ENCODE measurements at places on chromosomes 5 and 9.

- no peak for DNase-seq
These were observed 30.0 kb downstream of the PLPP7 start for GRCh38 chr9:131319486-131319885.

- no peak for DNase-seq
These were observed 9.1 kb upstream of the SUSD1 start for GRCh38 chr9:112184221-112184620.

DNA sequence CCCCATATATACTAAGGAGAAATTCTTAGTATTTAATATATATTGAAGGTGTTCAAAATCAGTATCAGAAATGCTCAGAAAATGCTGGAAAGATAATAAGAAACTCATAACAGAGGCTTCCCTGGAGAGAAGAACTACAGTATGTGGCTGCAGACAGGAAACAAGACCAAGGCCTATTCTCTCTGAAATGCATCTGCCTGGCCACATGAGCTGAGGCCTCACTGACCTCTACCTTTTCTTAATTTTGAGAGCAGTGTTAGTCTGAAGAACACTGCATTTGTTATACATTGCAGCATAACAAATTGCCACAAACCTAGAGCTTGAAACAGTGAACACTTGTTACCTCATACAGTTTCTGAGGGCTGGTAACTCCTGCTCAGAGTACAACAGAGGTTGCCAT lies 133.4 kb upstream of the SPEF2 start:
- no peak for DNase-seq

GRCh38 chr9:34555002-34555348 lies 32.2 kb upstream of the ENHO start:
- no peak for DNase-seq

DNA sequence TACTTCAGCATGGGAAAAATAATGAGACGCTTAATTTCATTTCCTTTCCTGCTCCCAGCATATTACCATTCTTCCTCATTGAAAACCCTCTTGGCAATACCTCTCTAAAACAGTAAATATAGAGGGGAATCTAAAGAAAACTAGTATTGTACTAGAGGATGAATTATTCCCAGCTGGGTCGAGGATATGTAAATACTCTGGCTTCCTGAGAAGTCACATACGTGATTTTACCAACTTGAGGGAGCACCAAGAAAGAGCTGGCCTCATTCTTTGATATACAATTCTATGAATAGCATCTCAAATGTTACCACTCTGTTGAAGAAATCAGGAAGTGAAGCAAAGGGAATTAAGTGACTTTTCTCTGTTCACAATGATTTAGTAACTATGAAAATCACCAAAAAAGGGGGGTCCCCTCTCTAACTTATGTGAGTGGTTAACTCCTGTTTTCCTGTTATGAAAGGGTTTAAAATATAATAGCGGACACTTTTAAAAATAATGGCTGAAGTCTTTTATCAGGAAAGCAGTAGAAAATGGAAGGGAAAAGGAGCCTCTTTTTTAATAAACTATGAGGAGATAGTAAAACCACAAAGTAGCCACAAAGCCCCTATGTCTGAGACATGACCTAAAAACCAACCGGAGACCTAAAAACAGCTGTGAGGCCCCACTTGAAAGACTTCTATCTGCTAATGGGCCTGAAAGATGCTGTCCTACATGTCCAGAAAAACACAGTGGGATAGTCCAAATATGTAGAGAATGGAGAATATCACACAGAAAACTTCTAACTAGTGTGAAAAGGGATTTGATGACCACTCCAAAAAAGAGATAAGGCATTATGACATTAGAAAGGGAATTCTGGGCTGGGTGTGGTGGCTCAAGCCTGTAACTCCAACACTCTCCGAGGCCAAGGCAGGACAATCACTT lies 42.6 kb downstream of the LPAR1 start:
- DNase-seq = no peak

DNA sequence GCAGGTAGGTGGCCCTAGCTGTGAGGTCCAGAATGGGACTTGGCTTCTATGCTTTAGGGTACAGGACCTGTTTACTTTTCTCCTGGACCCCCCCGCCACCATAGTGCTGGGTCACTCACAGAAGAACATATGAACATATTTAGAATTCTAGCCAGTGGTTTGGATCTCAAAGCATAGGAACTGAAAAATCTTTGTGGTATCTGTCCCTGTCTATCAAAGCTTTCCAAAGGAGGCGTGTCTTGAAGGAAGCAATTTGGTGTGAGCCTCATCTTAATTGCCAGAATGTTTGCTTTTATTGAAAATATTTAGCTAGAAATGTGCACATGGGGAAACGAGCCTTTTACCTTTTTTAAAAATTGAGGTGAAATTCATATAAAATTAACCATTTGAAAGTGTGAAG lies 6.2 kb downstream of the PHF2 start:
- DNase-seq = no peak

DNA sequence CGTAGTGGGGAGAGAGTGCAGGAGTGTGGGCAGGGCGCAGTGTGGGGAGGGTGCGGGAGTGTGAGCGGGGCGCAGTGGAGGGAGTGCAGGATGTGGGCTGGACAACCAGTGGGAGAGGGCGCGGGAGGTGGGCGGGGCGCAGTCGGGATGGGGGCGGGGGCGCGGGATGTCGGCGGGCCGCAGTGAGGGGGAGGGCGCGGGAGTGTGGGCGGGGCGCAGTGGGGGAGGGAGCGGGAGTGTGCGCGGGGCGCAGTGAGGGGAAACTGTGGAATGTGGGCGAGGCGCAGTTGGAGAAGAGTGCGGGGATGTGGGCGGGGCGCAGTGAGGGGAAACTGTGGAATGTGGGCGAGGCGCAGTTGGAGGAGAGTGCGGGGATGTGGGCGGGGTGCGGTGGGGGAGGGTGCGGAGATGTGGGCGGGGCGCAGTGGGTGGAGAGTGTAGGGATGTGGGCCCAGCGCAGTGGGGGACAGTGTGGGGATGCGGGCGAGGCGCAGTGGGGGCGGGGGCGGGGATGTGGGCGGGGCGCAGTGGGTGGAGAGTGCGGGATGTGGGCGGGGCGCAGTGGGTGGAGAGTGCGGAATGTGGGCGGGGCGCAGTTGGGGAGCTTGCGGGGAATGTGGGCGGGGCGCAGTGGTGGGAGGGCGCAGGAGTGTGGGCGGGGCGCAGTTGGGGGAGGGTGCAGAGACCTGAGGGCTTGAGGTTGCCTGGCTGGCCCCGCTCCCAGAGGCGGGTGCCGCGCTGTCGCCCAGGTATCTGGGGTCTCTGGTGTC lies at the start of gene NXNL2:
NXNL2 (plus strand) TSS at position 723 of the 770 bp plus-strand sequence. CDS start 257 bp downstream, outside the sequence.
- DNase-seq = peak; percentile 25

GRCh38 chr5:8601831-8602354 lies 732.9 kb downstream of the MTRR start:
- no peak for DNase-seq

DNA sequence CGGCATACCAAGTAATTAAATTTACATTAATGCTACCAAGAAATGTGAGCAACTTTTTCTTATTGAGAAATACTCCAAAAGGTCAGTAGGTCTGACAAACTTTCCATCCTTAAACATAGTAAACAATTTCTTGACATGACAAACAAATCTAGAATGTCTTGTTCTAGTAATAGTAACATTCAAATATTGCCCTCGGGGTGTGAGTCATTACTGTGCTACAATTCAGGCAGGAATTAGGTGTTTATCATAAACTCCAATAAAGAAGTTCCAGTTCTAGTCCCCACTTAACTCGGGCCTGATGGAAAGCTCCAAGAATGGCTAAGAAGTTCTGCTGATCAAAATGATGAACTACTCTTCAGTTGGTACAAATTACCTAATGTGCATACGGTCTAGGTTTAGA lies 235.6 kb upstream of the TUSC1 start:
- DNase-seq = no peak

- DNase-seq = no peak
These were observed 45.2 kb downstream of the FGD3 start for GRCh38 chr9:92992549-92992948.

GRCh38 chr9:124843456-124844034 lies 9.7 kb upstream of the WDR38 start:
- no peak for DNase-seq

GRCh38 chr9:130528674-130529073 lies 50.7 kb upstream of the FUBP3 start:
- no peak for DNase-seq

DNA sequence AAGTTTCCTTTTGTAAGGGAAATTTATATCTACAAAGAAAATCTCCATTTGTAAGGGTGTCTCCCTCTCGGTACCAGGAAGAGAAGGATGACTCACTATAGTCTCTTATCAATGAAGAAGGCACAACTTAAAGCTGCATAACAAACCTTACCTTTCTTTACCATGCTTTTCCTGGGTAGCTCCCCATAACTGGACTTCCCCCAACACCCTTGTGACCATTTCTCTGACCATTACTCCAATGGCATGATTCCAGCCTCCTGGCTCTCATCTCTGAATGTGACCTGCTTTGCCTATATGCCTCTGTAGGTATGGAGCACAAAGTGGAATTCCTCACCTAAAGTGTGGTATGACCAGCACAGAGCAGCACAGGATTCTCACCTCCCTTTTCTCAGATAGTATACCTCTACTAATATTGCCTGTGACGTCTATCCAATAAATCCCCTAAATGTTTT lies 62.8 kb downstream of the GNA14 start:
- no peak for DNase-seq

- DNase-seq = no peak
These were observed 339.2 kb downstream of the ARL15 start for GRCh38 chr5:53971131-53971530.

GRCh38 chr5:108315829-108316228 lies 66.1 kb downstream of the FBXL17 start:
- DNase-seq = no peak

GRCh38 chr5:93289942-93290341 lies 291.1 kb downstream of the NR2F1-AS1 start:
- no peak for DNase-seq

DNA sequence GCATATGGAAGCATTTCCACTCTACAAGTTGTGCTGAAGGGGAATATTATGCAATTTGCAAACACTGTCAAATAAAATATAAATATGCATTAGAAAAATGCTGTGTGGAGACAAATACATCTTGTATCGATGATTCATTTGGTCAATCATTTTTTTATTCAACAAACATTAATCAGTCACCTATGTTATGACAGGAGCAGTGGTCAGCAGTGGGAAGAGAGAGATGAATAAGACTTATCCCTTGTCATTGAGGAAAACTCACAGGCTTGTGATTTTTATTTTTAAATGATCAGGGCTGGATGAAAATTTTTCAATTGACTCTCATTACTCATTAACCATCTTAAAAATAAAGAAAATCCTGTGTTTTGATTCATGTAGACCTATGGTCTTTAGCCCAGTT lies 574.1 kb downstream of the ACTL7B start:
- DNase-seq = no peak

DNA sequence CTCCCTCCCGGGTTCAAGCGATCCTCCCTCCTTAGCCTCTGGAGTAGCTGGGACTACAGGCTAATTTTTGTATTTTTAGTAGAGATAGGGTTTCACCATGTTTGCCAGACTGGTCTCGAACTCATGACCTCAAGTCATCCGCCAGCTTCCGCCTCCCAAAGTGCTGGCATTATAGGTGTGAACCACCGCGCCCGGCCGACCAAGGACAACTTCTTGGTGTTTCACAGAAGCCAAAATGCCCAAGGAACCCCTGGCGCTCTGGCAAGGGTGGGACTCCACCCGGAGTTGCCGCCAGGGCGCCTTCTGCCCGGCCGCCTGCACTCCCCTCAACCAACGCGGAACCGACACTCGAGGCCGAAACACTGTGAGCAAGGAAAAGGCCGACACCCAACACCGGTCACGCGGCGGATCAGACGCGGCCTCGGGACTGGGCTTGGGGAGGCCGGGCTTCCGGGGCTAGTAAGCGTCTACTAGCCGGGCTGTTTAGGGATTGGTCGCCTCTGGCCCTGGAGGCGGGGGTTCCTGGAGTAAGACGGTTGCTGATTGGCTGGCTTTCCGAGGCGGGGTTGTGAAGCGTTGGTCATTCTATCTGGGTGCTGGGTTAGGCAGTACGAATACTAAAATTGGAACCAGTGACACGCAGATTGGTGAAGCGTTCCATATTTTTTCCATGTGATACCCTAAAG lies 7.7 kb upstream of the CFAP157 start:
- peak; percentile 81 for DNase-seq

DNA sequence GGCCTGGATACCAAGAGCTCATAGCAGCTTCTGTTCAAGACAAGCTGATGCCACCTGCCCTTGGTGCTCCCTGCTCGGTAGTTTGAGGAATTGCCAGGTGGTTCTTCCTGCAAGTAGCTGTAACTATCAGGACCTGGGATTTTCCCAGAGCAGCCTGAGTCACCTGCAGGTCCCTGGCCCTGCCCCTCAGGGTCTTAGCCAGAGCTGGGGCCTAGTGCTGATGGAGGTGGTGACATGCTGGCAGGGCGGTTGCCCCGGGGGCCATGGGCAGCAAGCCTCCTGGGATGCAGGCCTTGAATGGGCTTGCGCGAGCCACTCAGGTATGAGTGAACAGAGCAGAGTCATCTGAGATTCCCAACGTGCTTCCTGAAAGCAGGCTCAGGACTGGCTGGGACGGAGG lies 262.3 kb downstream of the HSPA4 start:
- no peak for DNase-seq

GRCh38 chr9:71669284-71669995 lies 98.9 kb downstream of the CEMIP2 start:
- DNase-seq = no peak

GRCh38 chr9:34124099-34124498 lies 2.4 kb downstream of the DCAF12 start:
- no peak for DNase-seq

- DNase-seq = no peak
These were observed 24.6 kb downstream of the NR2F1 start for GRCh38 chr5:93607367-93608258.

GRCh38 chr5:40429258-40430100 lies 250.2 kb upstream of the PTGER4 start:
- DNase-seq = no peak

DNA sequence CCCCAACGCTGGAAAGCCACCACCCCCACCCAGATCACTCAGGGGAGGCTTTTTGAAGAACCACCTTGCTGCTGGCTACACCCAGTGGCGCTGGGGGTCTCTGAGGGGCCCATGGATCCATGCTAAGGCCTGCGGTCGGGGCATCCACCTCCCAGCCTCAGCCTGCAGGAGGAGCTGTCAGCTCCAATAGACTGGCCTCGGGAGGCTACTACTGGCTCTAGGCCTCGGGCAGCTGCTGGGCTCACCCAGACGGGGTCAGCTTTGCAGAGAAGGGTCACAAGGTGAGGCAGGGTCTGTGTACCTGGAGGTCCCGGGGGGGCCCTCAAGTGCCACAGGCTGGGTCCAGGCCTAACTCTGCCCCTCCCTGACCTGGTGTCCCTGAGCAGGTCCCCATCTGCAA lies 193.7 kb downstream of the OLFM1 start:
- no peak for DNase-seq

DNA sequence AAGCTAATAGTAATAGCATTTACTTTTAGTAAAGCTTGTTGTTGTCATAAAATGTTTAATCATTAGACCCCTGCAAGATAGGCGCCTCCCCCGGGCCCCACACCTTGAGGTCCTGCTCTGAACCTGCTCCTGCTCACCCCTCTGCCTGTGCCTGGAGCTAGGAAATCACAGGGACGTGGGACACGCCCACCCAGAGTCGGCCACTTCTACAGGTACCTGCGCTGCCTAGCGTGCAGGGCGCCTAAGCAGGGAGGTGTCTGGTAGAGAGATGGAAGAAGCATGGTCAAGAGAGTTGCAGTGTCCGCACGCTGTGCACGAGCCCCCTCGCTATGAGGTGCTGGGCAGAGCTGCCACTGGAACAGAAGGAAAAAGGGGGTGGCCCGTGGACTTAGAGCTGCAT lies 52.6 kb downstream of the HINT1 start:
- DNase-seq = no peak

Data from activated CD4-positive, alpha-beta T cell treated with anti-CD3 and anti-CD28 coated beads for 24 hours (primary cell).